Left lobe of liver (tissue), 2 donors: ENCODE measurements at places on chromosomes 2 and 18. TPM values are rescaled to one million over a fixed set of nuclear protein-coding genes. Genes with fewer than 3 reads are reported as not detected.
A peak's percentile ranks its signal among the peaks of the same experiment; 100 is the strongest.

DNA sequence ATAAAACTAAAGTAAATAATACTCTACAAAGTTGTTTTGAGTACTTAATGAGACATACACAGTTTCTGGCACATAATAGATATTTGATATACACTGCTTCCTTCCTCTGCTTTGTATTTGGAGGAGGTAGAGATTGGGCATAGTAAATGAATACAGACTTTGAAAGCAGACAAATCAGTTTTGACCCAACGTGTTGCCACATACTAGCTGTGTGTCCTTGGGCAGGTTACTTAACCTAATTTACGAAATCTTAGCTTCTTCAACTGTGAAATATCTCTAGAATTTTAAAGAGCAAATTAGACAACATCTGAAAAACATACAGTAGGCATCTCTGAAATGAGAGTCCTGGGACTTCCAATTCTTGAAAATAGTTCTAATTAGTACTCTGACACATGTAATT is 425.4 kb downstream of the TGIF1 start:
- DNase-seq = no peak

- DNase-seq = no peak
These were observed 40.1 kb downstream of the KCNF1 start for GRCh38 chr2:10951558-10952414.

- no peak for DNase-seq
These were observed 226.8 kb upstream of the CHST9 start for GRCh38 chr18:27411911-27412310.

DNA sequence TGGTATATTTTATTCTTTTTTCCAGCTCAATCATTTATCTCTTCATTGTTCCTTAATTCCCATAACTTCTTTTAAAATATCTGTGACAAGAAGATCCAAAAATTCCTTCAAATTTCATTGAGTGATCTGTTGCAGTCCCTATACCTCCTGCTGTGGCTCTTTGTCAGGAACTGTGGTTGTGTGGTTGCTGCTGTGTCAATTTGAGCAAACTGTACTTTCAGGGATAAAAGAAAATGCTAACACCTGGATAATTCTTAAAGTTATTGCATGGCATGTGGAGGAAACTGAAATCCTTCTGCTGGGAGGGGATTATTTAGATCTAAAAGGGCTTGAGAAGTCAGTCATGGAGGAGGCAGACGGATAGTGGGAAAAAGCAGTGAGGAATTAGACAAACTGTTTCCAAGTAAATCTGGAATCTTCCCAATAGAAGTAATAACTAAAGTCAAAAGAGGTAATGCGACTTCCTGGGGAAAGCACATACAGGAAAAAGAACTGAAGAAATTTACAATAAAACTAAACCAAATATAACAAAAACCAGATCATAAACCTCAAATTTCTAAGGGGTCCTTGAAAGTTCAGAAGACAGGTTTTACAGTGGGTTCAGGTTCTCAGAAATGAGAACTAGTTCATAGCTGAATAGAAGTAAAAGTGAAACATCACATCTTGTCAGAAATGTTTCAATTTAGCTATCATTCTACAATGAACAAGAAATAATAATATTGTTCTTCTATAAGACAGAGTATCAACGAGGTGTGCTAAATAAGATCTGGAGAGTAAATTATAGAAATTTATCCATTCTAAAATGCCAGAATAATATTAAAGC is 33.5 kb upstream of the CD226 start:
- no peak for DNase-seq

DNA sequence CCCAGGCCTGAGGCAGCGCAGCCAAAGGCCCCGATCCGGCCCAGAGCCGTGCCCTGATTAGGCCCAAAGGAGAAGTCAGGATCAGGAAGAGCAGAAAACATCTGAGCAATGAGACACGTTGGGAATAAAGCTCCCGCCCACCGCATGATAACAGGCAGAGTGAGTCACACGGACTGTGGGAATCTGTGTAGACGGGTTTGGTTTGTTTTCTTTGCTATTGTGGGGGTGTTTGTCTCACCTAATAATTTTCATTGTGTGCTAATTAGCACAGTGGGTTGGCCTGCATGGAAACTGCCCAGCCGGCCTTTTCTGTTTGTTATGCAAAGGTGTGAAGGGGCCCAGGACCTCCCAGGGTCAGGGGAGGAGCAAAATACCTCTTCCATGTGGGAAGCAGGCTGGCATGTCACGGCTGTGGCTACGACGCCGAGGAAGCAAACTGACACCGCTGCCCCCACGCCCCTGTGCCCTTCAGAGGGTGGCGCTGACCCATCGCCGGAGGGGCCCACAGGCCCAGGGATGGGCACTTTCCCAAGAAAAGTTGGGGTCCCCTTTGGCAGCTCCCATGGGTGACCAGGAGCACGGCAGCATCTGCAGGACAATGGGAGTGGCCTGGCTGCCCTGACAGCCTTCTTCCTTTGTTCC is 68.4 kb upstream of the CTDP1 start:
- no peak for DNase-seq

DNA sequence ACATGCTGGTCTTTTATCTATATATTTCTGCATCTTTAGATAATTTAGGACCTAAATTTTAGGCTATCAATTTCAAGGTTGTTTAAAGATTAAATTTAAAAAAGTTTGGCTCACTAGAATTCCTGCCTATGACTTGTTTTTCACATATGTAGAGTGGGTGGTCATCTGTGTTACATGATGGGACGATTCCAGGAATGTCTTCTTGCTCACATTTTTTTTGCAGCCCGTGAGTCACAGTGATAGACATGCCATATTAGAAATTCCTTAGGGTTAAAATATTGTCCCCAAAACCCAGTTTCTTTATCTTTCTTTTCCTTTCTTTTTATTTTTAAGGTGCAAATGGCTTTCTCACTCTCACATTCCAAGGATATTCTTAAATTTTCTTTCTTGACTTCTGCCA is 652.0 kb downstream of the PLCL1 start:
- DNase-seq = no peak

DNA sequence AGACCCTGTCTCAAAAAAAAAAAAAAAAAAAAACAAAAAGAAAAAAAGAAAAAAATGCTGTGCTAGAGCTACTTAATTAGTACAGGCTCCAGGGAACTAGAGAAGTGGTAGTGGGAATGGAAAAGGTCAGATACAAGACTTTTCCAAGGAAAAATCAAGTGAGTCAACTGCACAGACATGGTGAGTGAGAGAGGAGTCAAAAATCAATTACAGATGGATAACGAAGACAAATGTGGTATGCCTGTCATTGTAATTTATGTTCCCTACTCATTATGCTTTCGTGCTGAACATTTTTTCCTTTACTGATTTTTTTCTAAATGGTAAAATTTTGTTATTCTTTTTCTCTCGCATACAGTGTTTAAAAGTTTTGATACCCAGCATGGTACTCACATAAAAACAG is 111.5 kb downstream of the MDH1 start:
- DNase-seq = no peak

DNA sequence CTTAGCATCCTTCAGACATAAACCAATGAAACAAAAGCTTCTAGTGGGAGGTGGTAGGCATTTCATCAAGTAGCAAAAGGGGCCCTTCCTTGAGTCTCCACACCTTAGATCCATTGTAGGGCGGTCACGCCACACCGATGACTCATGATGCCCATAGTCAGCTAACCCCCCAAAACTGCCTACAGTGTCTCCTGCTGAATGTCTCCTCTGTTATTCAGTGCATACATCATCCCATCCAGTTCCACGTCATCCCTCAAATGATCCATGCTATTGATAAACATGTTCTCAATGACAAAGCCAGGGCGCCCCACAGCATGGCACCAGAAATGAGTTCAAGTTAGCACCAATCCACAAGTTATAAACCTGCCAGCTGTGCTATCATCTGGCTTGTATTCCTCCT is 57.4 kb upstream of the ACKR3 start:
- DNase-seq = no peak

DNA sequence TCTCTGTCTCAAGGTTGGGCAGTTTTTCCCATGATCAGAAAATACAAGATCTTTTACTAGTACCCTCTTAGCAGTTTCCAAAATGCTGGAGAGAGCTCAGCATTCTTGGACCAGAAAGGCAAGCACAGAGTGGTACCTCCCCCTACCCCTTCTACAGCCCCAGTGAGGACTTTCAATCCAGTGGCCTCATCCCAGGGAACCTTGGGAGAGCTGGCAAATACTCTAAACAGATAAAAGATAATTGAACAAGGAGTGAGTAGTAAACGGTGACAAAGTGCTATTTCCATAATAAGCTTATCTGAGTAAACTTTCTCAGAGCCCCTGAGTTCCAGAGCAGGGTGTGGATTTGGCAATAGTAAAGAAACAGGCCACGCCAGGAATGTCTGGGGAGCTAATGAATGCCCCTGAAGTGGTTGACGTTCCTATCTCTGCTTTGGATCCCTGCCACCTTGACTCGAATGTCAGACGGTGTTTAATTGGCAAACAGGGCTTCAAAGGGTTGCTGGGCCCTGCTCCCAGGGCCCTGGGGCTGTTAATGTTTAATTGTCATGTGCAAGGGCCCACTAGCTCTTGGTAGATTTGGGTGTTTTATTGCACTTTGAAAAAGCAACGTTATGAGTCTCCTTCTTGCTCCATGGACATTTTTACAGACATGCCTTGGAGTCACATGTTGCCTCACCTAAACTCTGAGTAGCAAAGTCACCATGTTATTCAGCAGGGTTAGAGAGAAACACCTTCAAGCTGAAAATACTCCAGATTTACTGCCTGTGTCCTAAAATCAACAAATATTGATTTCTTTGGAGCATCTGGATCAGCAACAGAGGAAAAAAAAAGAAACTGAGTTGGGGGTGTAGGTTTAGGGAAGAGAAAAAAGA is 239.9 kb downstream of the CYRIA start:
- DNase-seq = peak; percentile 86

Gene SLC9A4
- not detected for total RNA-seq

Gene EMILIN1
- total RNA-seq = 16.0 TPM

Gene TRIP12
- 79.9 TPM for total RNA-seq

Gene AGXT
- 1,805 TPM for total RNA-seq

Gene GREB1L
- 4.3 TPM for total RNA-seq

Gene GKN1
- not detected for total RNA-seq

Gene ST6GAL2
- 0.81 TPM for total RNA-seq
